ENCODE measurements at places on chromosomes 12 and 14. TPM values are rescaled to one million over a fixed set of nuclear protein-coding genes. Genes with fewer than 3 reads are reported as not detected.

GRCh38 chr14:89855961-89856656, 98.4 kb downstream of the EFCAB11 start:
- H3K27me3 ChIP-seq: no peaks in the 10 kb centered on the region
- no peak for DNase-seq
- no peaks in the 10 kb centered on the region for H3K4me1 ChIP-seq
- no peaks in the 10 kb centered on the region for H3K36me3 ChIP-seq
- no peak overlapping the region for H3K27ac ChIP-seq
- no peak overlapping the region for H3K4me3 ChIP-seq

- H3K4me1 ChIP-seq: no peaks in the 10 kb centered on the region
- DNase-seq: no peak
- H3K27me3 ChIP-seq: no peaks in the 10 kb centered on the region
- no peak overlapping the region for H3K27ac ChIP-seq
- H3K36me3 ChIP-seq: no peaks in the 10 kb centered on the region
- no peak overlapping the region for H3K4me3 ChIP-seq
Measured at GRCh38 chr14:46499521-46499920, 152.1 kb downstream of the RPL10L start.

SYCP3 gene
- polyA plus RNA-seq: 1.5 TPM

DNA sequence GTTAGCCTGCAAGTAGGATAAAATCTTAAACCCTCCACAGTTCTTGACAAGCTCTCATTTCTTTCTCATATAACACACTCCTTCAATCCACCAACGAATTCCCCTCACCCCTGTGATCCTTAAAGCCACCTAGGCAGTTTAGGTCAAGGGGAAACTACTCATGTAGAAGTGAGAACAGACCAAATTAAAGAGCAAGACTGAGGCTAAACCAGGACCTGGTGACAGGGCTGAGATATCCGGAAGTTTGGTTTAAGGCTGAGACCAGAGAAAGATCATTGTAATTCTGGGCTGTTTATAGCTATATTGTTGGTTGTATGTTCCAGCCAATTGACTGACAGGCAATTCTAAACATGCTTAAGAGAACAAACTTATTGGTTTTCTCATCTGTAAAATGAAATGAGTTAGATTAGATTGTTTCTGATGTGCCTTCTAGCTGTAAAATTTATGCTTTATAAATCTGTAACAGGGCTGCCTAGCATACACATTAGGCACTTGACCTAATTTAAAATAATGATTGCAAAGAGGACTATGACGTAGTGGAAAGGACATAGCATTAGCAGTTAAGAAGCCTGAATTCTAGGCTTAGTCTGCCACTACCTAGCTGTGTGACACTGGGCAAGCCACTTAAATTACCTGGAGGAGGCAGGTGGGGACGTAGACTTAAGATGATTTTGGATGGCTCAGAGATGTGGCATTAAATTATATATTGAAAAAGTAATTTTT, 53.9 kb upstream of the PTGR2 start:
- H3K4me3 ChIP-seq: no peak overlapping the region
- no peaks in the 10 kb centered on the region for H3K27me3 ChIP-seq
- no peak overlapping the region for H3K27ac ChIP-seq
- DNase-seq: no peak
- H3K36me3 ChIP-seq: no peaks in the 10 kb centered on the region
